Renal cortex interstitium (tissue), 15 donors: ENCODE measurements at places on chromosomes 6 and 20. TPM values are rescaled to one million over a fixed set of nuclear protein-coding genes. Genes with fewer than 3 reads are reported as not detected.

DNA sequence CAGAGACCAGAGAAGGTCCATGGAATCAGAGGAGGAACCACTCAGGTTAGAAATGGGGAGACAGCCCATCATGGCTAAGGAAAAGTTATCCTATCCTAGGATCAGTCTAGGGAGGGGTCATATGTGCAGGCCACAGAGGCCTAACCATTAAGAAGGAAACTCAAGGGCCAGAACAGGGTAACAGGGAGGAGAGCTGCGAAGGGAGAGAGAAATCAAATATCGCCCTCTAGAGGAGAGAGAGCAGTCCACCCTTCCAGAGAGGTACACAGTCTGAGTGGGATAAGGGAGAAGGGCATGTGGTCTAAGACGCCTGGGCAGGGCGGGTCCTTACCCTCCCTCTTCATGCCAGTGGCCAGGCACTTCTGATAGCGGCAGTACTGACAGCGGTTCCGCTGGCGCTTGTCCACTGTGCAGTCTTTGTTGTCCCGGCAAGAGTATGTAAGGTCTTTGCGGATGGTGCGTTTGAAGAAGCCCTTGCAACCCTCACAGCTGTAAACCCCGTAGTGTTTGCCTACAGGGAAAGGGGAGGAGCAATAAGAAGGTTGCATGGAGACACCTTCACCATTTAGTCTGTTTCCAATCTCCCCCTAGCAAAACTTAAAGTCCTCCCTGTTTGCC, 2.9 kb downstream of the RXRB start:
- no peak for DNase-seq

- DNase-seq: peak; percentile 63
These were observed at the start of gene LATS1 for GRCh38 chr6:149717588-149718458. LATS1 (minus strand) TSS chr6:149718101; CDS start chr6:149702126, 15,975 bp downstream.

DNA sequence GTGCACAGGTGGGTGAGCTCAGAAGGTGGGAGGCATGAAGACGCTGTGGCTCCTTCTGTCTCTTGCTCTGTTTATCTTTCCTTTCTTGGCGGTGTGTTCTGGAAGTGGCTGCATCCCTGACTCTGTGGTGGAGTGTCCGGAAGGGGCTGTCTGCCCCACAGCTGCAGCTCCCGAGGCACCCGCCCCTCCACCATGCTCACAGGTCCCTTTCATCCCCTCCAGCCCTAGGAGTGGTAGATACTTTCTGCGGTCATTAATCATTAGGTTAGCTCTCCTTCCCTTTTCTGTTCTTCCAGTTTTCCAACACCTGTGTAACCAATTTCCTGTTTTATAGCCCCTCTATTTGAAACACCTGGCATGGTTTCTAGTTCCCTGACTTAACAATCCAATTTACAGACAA, 65.6 kb downstream of the GJA10 start:
- DNase-seq: no peak

GRCh38 chr20:19735446-19735845, 22.6 kb upstream of the RIN2 start:
- no peak for DNase-seq

DNA sequence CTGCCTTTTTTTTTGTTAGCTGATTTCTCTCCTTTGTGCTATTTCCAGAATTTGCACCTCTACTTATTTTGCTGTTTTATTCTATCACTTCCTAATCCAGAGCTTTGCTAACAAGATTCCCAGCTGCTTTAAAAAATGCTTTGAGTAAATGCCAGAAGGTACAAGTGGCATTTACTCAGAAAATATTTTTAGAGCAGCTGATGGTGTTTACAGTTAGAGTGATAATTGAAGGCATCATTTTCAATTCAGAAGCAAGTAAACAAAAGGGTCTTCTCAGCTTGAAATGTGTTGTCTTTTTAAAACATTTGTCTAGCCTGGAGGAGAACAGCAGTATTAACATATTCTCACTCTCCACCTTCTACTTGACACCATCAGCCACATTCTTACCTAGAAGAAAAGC, 99.9 kb downstream of the OTOR start:
- DNase-seq: no peak

DNA sequence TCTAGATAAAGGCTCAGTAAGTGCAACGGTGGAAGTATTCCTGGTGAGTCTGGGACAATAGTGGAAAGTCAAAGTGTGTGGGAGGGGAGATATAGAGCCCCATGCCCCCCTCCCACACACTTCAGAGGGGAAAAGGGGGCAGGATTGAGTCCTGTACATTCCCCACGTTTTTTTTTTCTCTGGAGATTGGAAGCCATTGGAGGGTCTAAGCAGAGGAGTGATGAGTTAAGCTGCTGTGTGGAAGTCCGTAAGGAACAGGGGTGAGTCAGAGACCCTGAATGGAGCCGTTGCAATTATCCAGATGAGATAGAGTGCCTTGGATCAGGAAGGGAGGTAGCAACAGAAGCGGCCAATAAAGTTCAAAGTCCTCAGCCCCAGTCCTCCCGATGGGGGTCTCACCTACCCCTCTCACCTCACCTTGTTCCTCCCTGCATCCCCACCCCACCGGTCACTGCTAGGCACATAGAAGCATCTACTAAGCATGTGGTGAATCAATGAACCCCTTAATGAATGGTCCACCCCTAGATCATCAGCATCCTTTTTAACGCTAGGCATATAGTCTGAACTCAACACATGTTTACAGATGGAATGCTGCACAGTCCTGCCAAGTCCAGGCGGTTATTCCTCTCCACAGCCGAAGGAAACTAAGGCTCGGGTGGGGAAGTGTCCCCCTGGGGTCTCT, 662 bp upstream of the SLC9A8 start:
- DNase-seq: no peak

- no peak for DNase-seq
These were observed 286.6 kb downstream of the TENT5A start for GRCh38 chr6:81465859-81466258.

GRCh38 chr6:21198032-21198640, 395.4 kb upstream of the SOX4 start:
- DNase-seq: no peak

GRCh38 chr20:63191400-63191799, 24.5 kb downstream of the YTHDF1 start:
- no peak for DNase-seq

- no peak for DNase-seq
These were observed 22.7 kb upstream of the CTAGE9 start for GRCh38 chr6:131733376-131734016.

- no peak for DNase-seq
These were observed 22.2 kb downstream of the PSMG4 start for GRCh38 chr6:3280866-3281465.

- no peak for DNase-seq
These were observed 364.1 kb upstream of the BTBD3 start for GRCh38 chr20:11553603-11554002.

DNA sequence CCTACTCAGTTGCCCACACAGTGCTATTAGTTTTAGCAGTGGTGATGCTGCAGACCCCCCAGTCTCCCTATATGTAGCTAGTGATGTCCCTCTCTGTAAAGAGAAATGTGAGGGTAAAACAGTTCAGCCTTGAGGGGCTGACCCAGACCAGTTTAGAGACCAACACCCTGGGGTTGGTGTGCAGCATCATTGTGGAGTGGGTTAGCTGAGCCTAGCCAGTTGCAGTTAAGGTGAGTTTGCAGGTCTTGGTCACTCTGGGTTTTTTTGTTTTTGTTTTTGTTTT, 401 bp upstream of the B3GALT4 start:
- no peak for DNase-seq

- DNase-seq: no peak
These were observed 790.1 kb downstream of the TENT5A start for GRCh38 chr6:80962382-80962781.

DNA sequence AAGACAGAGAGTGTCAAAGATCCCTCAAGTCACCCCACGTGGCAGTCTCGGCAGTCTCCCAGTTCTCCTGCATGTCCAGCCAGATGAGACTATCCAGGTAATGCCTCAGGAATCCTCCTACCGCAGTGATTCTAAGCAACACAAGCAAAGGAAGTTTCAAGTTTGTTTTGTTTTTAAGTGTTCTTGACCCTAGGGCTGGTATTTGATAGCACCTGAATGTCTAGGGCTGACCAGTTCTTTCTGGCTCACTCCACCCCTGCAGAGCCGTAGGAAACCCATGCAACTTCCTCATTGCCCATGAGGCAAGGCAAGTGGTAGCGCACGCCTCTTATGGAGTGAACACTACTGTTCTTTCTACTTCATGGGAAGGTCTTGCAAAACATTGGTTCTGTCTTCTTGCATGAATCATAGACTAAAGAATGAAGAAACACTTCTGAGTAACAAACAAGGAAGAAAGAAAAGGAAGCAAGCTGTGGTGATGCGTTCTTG, 24.8 kb upstream of the FOXQ1 start:
- DNase-seq: no peak

GRCh38 chr6:127100510-127101140, 17.8 kb upstream of the RSPO3 start:
- DNase-seq: no peak

DNA sequence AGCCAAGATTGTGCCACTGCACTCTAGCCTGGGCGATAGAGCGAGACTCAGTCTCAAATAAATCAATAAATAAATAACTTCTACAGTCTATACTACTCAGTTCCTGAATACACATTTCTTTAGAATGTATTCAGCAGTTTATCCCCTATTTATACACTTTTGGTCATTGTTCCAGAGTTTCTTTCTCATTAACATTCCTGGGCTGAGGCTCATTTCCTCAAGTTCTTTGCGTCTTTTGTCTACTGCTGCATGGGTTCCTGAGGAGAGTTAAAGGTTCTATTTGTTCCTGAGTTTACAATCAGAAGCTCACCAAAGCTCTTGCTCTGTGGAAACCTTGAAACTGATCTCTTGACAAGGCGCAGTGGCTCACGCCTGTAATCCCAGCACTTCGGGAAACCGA, 37.7 kb upstream of the SASH1 start:
- DNase-seq: no peak

DNA sequence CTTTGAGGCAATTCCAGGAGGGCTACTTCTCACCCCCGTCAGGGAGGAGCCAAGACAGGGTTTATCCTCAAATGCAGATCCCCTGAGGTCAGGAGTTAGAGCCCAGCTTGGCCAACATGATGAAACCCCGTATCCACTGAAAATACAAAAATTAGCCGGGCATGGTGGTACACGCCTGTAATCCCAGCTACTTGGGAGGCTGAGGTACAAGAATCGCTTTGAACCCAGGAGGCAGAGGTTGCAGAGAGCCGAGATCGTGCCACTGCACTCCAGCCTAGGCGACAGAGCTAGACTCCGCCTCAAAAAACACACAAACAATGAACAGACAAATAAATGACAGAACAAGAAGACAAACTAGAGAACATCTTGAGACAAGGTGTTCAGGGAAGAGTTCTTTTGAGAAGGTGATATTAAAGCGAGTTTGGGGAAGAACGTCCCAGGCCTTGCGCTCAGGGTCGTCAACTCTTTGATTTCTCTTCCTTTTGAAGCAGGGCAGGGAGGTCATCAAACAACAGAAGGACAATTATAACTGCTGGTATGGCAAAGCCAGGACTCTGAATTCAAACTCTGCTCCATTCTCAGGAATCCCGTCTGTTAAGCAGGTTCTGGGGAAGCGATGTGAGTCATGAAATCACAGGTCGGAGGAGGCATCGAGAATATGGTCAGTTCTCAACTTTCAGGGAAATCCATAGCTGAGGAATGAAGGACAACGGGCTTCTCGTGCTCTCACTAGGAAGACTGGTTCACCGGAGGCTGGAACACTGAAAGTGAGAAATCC, 1.4 kb upstream of the RALY start:
- no peak for DNase-seq

GRCh38 chr6:35154262-35154661, 13.1 kb upstream of the TCP11 start:
- DNase-seq: no peak

GRCh38 chr20:35276408-35276807, 1.5 kb downstream of the MMP24OS start:
- DNase-seq: no peak

GRCh38 chr6:72589096-72589495, 32.8 kb upstream of the KCNQ5 start:
- peak; percentile 10 for DNase-seq

DNA sequence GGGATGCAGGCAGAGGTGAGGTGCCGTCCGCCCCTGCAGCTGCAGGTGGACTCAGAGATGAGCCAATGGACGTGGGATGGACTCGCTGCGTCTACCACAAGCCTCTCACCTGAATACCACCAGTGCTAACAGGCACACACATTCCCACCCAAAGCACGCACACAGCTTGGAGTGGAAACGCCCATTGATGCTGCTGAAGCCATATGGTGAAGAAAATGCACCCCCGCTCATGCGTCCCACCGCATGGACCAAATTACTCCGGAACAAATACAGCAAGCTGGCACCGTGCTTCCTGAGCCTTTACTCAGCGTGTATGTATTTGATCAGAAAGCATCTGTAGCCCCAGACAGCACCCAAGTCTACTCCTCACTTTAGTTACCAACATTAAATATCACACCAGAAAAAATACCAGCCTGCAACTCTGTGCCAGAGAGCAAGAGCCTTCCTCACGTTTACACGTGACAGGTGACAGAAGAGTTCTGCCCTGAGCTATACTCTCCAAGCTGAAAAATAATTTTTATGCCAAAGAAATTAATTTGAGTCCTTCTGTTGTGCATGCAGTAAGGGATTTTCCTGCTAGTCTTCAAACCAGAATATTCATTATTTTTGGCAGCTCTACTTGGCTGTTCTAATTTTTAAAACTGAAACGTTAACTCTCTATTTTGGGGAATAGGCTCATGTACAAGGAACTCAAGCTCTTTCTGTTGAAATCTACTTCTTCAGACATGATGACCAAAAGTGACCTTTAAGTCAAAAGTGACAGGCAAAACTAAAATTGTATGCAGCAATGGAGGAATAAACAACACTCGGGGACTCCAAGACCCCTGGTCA, 58.2 kb upstream of the SYNDIG1 start:
- DNase-seq: no peak

Gene UNC5CL
- 6.9 TPM for polyA plus RNA-seq

Gene CCHCR1
- polyA plus RNA-seq: 35.2 TPM

Gene VGLL2
- polyA plus RNA-seq: not detected

Gene CASS4
- polyA plus RNA-seq: 3.3 TPM

Gene CNKSR3
- polyA plus RNA-seq: 67.3 TPM

Gene FYN
- 137 TPM for polyA plus RNA-seq

Gene BPIFA1
- not detected for polyA plus RNA-seq

Gene ZFP64
- polyA plus RNA-seq: 19.2 TPM

Gene HRH3
- 0.06 TPM for polyA plus RNA-seq

Gene HCRTR2
- polyA plus RNA-seq: 0.37 TPM

Gene CCN2
- 240 TPM for polyA plus RNA-seq

Gene RIPOR2
- 8.8 TPM for polyA plus RNA-seq

Gene PRSS35
- 38.7 TPM for polyA plus RNA-seq

Gene COL11A2
- 5.0 TPM for polyA plus RNA-seq
